ENCODE measurements at places on chromosomes 12 and 14. TPM values are rescaled to one million over a fixed set of nuclear protein-coding genes. Genes with fewer than 3 reads are reported as not detected.

DNA sequence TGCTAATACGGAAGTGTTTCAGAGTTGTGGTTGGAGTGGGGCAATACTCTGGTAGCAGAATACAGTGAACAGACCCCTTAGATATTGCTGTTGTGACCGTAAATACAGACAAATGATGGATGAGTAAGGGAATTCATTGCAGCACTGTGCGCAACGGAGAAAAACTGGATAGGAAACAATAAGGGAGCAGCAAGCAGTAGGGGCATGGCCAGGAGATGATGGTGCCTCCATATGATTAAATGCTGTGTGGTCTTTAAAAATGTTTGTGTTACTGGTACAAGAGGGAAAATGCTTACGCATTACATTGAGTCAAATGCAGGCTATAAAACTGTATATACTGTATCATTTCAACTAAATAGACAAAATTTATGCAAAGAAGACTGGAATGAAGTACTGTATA lies 61.6 kb downstream of the EML1 start:
- DNase-seq = no peak

Gene PLXNC1
- total RNA-seq = 15.5 TPM

- DNase-seq = peak; percentile 2
Measured at GRCh38 chr12:38328306-38328895, 11.8 kb downstream of the ALG10B start.

DNA sequence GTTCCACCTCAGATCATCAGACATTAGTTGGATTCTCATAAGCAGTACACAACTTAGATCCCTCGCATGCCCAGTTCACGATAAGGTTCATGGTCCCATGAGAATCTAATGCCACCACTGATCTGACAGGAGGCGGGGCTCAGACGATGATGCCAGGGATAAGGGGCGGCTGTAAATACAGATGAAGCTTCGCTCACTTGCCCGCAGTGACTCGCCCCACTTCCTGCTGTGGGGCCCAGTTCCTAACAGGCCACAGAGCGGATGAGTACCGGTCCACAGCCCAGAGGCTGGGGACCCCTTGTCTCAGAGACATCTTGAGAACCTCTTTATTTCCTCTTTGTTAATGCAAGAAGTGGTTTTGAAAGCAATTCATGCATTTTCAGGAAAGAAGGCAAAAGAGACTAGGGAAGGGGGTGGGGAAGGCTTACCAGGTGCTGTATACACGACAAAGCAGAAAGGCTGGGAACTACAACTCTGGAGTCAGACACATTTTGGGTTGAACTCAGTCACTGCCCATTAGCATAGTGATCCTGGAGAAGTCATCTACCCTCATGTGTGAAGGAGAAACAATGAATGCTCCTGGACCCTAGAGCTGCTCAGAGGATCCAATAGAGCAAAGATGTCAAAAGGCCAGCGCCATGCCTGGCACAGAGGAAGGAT lies 68.7 kb downstream of the EID3 start:
- no peak for DNase-seq

Gene RNFT2
- total RNA-seq = 1.7 TPM

DNA sequence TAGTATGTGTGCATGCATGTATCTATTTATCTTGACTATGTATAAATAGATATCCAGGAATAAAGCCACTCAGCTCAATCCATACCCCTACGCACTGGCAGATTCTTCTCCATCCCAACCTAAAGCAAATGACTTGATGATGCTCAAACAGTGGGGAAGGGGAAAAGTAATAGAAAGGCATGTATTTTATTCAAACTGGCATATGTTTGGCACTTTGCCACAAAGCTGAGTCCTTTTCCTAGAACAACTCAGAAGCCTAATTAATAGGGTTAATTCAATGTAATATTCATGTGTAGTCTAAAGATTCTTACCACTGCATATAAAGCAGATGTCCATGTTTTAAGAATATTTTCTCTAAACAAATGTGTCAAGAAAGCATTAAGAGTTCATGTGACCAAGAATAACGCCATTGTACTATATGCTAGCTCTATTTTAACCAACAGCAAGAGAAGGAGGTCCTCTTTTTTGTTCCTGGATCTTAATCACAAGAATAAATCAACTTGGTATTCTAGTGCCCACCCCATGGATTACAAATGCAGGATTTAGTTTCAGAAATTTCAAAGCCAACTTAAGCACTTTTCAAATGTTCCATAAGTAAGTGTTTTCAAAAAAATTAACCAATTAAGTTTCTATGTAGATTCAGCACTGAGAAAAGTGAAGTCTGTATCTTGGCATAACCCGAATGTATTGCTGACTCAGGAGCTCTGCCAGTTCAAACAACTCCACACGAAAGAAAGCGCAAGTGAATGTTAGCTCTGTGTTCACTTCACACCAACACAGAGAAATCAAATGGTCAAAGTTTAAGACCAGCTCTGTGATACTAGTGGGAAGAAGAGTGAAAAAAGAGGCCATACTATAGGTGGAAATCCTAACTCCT lies 233.6 kb downstream of the MED13L start:
- DNase-seq = no peak

Gene NTS
- total RNA-seq = 3.7 TPM

GRCh38 chr14:54197369-54197768 lies 199.4 kb upstream of the CDKN3 start:
- DNase-seq = no peak

- no peak for DNase-seq
Measured at GRCh38 chr14:89067293-89067972, 243.0 kb downstream of the TTC8 start.

Measured in skin of body (tissue), 3 donors.